ENCODE measurements at places on chromosomes 5 and 9.
A peak's percentile ranks its signal among the peaks of the same experiment; 100 is the strongest.

- no peak for DNase-seq
Observed at GRCh38 chr5:55546947-55547346, 12.2 kb upstream of the PLPP1 start.

GRCh38 chr5:80654054-80654390, 430 bp upstream of the MSH3 start:
- DNase-seq = peak; percentile 18

GRCh38 chr5:71456362-71456743, 902 bp downstream of the BDP1 start:
- no peak for DNase-seq

- no peak for DNase-seq
Observed at GRCh38 chr5:174750711-174751110, 26.3 kb downstream of the MSX2 start.

DNA sequence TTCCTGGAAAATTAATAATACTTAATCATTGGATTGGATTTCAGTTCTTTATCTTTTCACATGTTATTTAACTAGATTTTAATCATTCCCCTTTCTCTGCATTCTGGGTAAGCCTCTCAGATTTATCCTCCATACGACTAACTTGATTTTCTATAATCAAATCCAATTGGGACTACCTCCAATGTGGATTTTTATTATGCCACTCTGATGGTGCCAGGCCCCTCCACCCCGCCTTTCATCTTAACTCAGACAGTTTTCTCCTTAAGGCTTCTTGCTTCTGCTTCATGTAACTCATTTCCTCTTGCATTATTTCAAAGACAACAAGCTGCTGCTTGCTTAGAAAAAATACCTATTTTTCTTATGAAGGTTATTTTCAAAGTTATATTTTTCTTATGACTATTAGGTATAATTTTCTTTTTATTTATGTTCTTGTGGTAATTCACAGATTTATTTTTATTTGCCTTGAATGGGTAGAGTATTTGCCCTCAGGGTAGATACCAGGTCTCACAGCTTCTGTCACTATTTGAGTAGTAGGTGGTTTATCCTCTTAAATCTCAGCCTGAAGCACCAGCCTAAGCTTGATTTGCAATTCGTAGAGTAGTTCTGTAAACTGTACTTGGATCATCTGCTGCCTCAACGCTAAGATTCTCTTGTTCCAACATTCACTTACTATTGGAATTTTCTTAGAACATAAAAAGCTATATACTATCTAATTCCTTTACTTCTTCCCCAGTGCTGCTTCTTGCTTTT, 659.0 kb upstream of the ARRDC3 start:
- DNase-seq = no peak

- no peak for DNase-seq
Observed at GRCh38 chr9:94757158-94757557, 30.7 kb downstream of the AOPEP start.

DNA sequence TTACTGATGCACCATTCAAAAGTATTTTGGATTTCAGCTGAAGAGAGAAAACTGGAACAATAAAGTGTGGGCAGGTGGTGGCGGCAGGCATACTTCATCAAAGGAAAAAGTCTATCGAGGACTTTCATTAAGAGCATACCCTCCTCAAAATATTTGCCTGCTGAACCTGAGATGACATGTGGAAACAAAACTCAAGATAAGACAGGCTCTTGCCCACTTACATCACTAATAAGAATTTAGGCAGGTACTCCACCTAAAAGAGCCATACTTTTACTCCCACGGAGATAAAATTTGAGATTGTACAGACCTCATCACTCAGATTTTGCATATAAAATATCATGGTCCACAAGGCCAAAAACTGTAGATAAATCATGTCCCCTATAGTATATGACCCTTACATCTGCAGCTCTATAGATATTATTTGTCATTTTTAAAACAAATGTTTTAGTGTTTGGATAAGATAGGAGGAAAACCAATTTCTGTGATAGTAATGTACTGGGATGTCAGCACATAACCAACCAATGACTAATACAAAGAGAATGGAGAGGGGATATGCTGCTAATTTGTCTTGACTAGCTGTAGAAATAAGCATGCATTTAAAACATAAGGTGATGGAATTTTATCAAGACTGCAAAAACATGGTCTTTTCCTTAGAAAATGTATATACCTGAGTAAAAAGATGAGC, 730.6 kb upstream of the ZNF608 start:
- no peak for DNase-seq

- no peak for DNase-seq
Observed at GRCh38 chr5:96278981-96279380, 154.1 kb downstream of the PCSK1 start.

- peak; percentile 82 for DNase-seq
Observed at GRCh38 chr9:136901516-136902258, 15.4 kb downstream of the TRAF2 start.

DNA sequence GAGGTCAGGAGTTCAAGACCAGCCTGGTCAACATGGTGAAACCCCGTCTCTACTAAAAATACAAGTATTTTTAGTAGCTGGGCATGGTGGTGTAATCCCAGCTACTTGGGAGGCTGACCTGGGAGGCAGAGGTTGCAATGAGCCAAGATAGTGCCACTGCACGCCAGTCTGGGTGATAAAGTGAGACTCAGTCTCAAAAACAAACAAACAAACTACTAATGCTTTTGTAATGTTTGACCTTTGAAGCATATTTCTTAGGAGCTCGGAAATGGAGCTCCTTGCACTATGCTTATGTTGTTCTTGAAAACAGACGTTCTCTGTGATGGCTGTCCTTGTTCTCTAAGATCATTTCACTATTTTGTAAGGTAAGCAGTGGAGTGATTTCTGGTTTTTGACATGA, 6.0 kb downstream of the F2RL2 start:
- no peak for DNase-seq

DNA sequence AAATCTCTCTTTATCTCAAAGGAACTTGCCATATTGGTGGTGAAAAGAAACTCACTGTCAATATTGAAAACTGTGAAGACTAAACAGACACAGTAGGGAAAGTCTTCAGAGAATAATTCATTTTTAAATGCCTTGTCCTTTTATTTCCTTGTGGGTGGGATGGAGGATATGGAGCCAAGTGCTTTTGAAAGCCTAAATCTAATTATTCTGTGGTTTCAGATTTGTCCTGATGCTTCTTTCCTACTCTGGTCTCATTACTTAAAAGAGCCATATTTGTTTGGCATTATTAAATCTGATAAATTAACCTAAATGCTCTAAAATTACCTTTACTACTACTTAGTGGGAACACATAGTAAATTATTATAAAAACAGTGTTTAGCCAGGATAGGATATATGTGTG, 258.3 kb upstream of the EFNA5 start:
- no peak for DNase-seq

- no peak for DNase-seq
Observed at GRCh38 chr5:119402081-119402480, 46.3 kb downstream of the TNFAIP8 start.

DNA sequence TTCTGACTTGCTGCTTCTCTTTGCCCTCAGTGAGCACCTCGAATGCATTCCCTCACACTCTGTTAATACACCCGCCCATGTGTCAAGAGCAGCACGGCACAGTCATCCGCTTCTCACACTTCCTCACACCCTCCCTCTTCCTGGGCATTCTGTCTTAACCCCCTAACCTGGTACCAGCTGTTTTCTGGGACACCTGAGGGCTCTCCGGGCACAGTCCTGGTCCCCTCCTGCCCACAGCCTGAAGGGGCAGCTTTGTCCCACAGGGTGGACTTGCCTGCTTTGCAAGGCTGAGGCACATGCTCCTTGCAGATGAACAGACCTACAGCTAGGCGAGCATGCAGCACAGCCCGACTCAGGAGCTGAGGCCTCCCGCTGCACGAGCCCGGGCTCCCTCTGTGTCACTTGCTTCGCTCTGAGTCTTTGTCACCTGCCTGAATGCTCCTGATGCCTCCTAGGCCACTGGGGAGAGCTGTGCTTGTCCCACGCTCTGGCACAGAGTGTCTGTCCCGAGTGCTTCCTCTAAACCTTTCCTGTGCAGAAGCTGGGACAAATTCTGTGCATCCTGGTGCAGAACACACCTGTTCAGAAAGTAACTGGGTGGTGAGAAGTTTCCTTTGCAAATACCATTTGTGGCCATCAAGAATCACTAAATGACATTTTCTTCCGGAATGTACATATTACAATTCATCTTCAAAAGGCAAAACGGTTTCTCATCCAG, 47.8 kb downstream of the AHRR start:
- no peak for DNase-seq
